ENCODE measurements at places on chromosomes 5 and 9. TPM values are rescaled to one million over a fixed set of nuclear protein-coding genes. Genes with fewer than 3 reads are reported as not detected.

GRCh38 chr9:125969462-125969861 lies 222.3 kb downstream of the PBX3 start:
- DNase-seq = no peak

GRCh38 chr5:352639-353611 lies 31.4 kb downstream of the AHRR start:
- peak; percentile 40 for DNase-seq

DNA sequence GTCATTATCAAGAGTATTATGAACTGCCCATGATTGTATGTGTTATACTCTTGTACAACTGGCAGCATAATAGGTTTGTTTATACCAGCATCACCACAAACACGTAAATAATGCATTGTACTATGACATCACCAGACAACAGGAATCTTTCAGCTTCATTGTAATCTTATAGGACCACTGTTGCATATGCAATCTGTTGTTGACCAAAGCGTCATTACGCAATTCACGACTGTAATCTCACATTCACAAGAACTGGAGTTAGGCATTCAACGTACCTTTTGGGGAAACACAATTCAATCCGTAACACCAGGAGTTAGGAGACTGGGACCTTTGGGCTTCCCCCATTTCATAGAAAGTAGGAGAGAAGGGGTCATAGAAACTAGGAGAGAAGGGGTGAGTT lies 20.4 kb upstream of the ARSI start:
- no peak for DNase-seq

GRCh38 chr5:72268753-72269410 lies 51.2 kb downstream of the MRPS27 start:
- no peak for DNase-seq

Gene GPR151
- total RNA-seq = not detected

DNA sequence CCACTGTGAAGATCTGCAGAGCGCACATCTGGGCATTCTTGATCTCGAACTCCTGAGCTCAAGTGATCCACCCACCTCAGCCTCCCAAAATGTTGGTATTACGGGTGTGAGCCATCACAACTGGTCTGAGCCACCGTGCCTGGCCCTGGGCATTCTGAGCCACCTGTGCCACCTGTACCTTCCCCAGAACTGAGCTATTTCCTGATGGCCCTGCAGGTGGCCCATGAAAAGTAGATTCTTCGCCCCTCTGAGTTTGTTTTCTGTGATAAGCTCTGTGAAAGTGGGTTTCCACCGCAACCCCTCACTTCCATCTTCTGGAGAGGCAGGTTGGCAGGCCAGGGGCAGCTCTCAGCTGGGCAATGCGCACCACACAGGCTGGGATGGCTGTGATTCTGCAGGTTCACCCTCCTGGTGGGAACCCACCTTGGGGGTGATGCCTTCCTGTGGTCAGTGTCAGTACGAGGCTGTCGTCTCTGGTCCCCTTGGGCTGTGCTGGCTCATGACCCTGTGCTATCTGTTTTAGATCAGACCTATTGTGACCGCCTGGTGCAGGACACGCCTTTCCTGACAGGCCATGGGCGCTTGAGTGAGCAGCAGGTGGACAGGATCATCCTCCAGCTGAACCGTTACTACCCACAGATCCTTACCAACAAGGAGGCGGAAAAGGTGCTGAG lies 11.3 kb downstream of the CARD19 start:
- DNase-seq = peak; percentile 57

Gene FOXI1
- not detected for total RNA-seq

DNA sequence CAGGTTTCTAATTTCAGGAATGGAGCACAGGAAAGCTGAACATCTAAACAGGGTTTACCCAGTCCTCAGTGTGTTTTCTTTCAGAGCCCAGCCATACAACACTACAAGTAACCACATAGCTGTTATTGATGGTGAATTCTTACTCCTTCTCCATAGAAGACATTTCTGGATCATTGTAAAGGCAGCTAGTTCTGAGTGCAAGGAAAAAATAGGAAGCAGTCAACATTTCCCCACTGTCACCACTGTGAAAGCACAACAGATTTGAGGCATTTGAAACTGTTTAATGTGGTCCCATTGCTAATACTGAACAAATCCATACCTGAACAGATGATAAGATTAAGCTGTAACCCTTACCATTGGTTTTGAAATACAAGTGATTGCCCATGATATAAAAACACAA lies 145.0 kb upstream of the PCA3 start:
- no peak for DNase-seq

Measured in Right ventricle myocardium inferior (tissue), 1 donor.